ENCODE measurements at places on chromosomes 1 and 21. TPM values are rescaled to one million over a fixed set of nuclear protein-coding genes. Genes with fewer than 3 reads are reported as not detected.

The TMEM269 gene
- 0.34 TPM for total RNA-seq

The RXRG gene
- not detected for total RNA-seq

The MAP3K6 gene
- 30.2 TPM for total RNA-seq

The ORC1 gene
- 25.6 TPM for total RNA-seq

The RSPO1 gene
- 0.15 TPM for total RNA-seq

The DNAI4 gene
- total RNA-seq: 3.9 TPM

The UBL4B gene
- 0.57 TPM for total RNA-seq

The VWA5B1 gene
- not detected for total RNA-seq

The CAMK1G gene
- not detected for total RNA-seq

The NIBAN1 gene
- 10.3 TPM for total RNA-seq

The PRAMEF11 gene
- not detected for total RNA-seq

The POLR3GL gene
- total RNA-seq: 17.9 TPM

The L1TD1 gene
- 0.20 TPM for total RNA-seq

The HPCAL4 gene
- total RNA-seq: 5.2 TPM

The PLEKHA6 gene
- 13.1 TPM for total RNA-seq

The FAM163A gene
- not detected for total RNA-seq

The NES gene
- total RNA-seq: 8.4 TPM

The LEMD1 gene
- total RNA-seq: 11.9 TPM

The KIF21B gene
- 6.1 TPM for total RNA-seq

The SPRR2A gene
- total RNA-seq: not detected

The RIPK4 gene
- 9.9 TPM for total RNA-seq

Data from HCT116 (cell line).